NCI-H748 treated with DMSO at 0.1 percent for 48 hours (cell line): ENCODE measurements at places on chromosomes 6 and 20.
A peak's percentile ranks its signal among the peaks of the same experiment; 100 is the strongest.

DNA sequence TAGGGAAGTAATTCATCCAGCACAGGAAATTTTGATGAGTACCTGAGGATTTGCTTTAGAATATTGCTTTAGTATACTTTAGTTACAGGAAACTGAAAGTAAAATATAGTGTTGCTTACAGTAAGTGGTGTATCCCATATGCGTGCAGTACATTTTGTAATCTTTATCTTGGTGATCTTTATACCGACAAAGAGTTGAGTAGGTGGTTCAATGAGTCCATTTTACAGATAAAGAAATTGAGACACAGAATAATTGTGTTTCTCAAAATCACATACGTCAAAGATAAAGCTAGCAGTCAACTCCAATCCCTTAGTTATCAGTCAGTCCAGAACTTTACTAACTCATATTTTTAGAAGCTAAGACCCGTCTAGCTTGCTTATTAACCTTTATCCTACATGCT is 65.8 kb upstream of the E2F3 start:
- DNase-seq: no peak

GRCh38 chr6:136788069-136788902 is 4.0 kb downstream of the MAP3K5 start:
- DNase-seq: no peak

- DNase-seq: peak; percentile 72
These were observed 50.5 kb upstream of the ENPP5 start for GRCh38 chr6:46221222-46221793.

GRCh38 chr6:13260831-13261230 is 67.5 kb downstream of the TBC1D7 start:
- no peak for DNase-seq

DNA sequence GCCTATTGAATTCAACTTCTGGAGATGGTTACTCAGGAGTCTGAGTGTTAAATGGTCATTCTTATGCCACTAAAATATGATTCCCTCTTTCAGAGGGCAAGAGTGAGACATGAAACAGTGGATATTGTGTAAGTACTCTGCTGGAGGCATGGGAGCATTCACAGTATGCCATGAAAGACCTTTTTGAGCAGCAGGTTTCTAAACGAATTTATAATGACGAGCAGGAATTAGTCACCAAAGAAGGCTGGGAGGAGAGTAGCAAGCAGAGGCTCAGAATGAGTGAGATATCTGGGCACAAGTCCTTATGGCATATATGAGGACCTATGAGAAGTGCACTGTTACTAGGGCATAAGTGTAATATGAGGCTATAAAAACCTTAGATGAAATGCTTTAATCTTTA is 10.9 kb upstream of the MYB start:
- no peak for DNase-seq

DNA sequence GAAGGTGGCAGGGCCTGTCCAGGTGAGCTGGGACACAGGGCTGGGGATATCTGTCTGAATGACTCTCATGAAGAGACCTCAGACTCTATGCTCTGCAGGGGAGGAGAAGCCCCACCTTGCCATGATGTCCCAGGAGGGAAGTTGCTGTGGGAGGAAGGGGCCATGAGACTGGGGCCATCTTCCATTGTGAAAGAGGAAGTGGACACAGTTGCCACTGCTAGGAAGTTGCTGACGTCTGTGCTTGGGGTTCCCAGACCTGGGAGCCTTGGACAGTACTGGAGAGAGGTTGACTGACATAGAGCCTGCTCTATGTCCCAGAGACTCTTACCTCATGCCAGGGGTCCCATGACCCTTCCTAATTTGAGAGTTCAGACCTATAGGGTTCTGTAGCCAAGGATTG is 24.5 kb downstream of the SIRPB1 start:
- DNase-seq: no peak

DNA sequence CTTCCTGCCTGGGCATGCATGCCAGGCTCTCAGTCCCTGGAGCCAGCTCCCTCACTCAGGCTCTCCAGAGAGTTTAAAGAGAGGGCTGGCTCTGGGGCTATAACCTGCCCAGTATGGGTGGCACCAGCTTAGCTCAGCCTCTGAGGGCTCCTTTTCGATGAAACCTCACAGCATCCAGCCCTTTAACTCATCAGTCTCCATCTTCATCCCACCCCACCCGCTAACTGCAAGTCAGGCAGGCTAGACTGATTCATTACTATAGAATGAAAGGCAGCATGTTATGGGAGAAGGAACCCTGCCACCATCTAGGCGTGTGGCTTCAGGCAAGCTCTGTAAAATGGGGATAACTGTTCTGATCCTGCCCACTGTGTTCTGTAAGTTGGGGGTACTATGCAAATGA is 53.5 kb downstream of the RAB44 start:
- no peak for DNase-seq

GRCh38 chr20:63336232-63336752 is 24.9 kb downstream of the CHRNA4 start:
- no peak for DNase-seq

DNA sequence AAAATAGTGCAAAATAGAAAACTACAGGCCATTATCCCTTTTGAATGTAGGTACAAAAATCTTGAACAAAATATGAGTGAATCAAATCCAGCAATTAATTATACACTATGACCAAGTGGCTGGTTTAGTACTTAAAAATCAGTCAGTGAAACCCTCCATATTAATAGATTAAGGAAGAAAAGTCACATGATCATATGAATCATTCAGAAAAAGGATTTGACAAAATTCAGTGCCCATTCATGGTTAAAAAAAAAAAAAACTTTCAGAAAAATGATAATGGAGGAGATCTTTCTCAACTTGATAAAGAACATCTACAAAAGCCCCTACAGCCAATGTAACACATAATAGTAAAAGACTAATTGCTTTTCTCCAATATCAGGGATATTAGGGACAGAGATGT is 75.0 kb downstream of the FAM120B start:
- DNase-seq: no peak

- DNase-seq: peak; percentile 47
These were observed 45.3 kb downstream of the SLC2A12 start for GRCh38 chr6:134007077-134007476.

- no peak for DNase-seq
These were observed 84.1 kb downstream of the SNX5 start for GRCh38 chr20:17884307-17885003.
